ENCODE measurements at places on chromosomes 11 and 22.

DNA sequence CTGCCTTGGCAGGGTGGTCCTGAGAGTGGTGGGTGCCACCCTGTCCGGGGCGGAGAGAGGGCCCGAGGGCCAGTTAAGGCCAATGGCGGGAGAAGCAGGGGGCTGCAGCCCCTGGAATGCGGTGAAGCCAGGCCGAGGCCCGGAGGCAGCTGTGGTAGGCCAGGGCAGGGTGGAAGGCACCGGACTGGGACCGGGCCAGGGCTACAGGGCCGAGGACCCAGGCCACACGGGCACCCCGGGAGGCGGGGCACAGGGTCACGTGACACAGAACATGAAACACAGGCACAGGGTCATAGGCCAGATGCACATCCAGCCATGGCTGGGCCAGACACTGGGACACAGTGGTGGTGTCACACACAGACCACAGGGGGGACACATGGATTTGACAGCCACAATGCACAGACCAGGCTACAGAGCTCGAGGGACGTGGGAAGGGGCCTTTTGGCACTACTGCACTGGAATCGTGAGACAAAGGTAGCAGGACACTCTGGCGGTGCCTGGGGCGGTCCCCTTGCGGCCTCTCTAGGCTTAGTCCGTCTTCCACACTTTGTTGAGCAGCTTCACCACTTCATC is 2.8 kb downstream of the SLC25A1 start:
- DNase-seq = no peak

DNA sequence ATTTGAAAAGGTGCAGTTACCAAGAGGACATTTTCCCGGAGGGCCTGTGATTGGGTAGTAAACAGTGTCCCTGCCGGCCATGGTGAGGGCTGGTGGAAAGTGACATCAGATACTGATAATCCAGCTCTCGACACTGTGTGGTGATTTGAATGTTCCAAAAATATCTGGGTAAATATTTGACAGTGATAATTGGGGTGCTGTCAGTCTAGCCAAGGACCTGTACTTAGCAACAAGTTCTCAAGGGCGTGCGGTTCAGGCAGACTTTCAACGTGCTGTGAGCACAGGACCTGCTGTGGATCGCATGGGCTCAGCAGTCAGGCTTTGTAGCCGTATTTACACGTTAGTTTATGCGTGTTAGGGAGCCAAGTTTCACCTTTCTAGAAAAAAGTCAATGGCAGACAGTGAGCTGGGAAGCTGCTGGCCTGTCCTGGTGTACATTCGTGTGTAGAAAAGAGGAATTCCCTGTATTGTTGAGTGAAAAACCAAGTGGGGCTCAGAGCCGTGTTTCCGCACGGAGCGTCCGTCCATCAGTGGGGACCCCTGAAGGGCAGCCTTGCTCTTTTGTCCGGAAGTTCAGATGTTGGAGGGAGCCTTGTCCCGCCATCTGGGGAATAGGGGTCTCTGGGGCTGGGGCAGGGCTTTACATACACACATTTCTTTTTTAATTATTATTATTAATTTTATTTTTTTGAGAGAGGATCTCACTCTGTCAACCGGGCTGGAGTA is 11.3 kb downstream of the TRMU start:
- DNase-seq = no peak

- DNase-seq = no peak
Measured at GRCh38 chr11:83815736-83816135, 529.6 kb upstream of the CCDC90B start.

GRCh38 chr22:20392983-20393704 is 807 bp upstream of the ZNF74 start:
- DNase-seq = peak; percentile 40

DNA sequence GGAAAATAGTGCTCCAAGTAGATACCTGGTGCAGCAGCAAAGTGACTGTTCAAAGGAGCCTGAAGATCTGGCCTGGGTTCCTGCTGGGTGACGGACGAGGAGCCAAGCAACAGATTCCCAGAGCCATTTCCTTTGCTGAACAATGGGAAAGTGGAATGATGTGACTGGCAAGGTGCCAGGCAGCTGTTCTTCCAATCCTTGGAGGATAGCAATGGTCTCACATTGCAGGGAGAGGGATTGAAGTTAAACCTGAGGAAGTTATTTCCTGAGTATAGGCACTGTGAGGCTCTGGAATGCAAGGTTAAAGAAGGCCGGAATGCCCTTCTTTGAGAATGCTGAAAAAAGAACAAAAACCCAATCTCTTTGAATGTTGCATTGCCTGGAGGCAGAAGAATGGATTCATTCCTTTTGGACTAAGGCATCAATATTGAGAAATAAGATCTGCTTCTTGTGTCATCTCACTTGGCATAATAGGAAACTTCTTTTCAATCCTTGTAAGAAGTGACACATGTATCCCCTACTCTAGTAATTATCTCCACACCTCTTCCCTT is 223.8 kb downstream of the BLID start:
- no peak for DNase-seq

DNA sequence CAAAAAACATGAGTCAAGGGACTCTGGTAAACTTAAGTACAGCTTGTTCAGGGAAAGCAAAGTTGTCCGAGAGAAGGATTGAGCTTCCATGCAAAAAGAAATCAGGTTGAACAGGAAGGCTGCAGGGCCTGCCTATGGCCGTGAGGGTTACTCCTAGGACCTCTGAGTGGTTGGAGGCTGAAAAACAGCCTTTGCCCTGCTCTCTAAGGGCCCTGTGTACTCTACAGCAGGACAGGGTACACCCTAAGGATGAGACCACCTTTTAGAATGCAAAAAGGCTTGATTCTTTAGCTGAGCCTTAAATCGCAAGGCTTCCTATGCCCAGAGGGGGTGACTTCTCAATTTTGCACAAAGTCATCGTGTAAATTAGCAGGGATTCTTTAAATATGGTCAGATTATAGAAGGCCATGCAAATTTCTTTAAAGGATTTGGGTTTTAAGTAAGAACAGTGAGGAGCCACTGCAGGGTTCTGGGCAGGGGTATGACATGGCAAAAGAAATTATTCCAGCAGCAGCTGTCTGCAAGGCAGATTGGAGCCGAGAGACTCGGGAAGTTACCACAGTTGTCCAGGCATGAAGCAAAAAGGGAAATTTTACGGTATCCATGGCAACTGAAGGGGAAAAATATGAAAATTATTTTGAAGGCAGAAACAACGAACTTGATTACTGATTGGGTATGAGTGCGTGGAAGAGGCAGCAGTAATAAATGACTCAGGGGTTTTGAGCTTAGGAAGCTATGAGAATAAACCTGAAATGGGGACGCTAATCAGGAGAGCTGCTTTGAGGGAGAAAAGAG is 91.8 kb downstream of the FAM76B start:
- DNase-seq = no peak

DNA sequence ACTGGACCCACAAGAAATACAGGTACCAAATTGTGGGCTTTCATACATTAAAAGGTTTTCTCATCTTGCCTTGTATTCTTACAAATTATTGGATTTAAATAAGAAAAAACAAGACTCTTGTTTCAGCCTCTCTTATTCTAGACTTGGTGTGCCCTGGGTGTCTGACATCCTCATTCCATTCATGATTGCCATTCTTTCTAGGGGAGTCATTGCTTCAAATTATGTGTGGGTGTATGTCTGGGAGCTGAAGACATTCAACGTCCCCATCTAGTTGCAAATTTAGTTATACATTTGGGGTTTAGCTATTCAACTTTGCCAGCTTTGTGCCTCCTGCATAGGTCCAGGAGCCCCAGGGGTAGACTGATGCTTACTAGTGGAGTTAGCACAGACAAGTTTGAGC is 18.1 kb downstream of the MAML2 start:
- no peak for DNase-seq

DNA sequence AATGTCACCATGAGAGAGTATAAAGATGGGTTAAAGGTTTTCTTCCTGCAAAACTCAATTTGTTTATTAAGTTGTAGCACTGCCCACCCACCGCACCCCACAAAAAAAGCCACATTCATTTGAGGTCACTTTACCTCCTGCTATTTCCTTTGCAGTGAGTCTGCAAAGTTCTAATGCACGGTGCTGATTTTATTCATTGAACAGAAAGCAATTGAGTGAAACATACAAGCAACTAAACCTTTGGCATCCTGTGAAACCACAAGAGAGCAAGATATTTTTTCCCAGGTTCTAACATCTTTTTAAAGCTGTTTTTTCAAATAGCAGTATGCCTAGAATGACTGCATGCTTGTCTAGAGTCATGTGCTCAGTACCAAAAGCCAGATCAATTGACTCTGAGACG is 39.0 kb downstream of the RRAS2 start:
- no peak for DNase-seq

DNA sequence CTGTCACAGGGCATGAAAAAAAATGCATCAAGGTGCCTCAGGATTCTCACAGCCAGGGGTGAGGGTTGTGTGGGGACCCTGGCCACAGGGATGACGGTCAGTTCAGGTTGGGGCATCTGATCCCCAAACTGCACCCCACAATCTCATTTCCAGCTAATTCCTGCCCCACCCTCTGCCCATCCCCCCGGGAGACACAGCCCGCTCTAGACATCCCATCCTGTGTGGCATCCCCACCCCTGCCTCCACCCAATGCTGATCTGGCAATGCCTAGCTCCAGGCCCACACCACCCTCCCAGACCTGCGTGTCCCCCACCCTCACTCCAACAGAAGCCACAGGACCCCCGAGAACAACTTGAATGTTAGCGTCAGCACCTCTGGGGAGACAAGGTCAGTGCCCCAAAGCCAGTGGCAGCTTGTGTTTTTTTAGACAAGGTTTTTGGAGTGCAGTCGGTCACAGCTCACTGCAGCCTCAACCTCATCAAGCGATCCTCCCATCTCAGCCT is 25.3 kb downstream of the TSPAN4 start:
- no peak for DNase-seq

GRCh38 chr11:64796757-64797541 is 6.1 kb downstream of the MAP4K2 start:
- DNase-seq = no peak

- no peak for DNase-seq
Measured at GRCh38 chr22:50621356-50621880, 6.5 kb downstream of the ARSA start.

DNA sequence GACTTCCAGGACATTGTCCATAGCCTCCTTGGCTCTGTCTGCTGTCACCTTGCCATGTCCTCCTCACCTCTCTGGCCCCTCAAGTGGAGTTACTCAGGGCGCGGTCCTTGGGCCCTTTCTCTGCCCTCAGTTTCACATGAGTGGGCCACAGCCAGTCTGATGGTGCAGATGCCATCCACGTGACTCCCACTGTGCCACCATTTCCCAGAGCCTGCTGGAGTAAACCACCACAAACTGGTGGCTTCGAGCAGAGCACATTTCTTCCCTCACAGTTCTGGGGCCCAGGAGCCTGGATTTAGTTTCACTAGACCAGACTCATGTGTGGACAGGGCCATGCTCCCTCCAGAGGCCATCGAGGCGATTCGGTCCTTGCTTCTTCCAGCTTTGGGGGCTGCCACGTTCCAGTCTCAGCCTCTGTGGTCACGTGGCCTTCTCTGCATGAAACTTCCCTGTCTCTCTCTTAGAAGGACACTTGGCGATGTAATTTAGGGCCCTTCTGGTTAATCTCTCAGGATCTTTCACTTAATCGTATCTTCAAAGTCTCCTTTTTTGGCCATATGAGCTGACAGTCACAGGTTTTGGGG is 14.6 kb downstream of the SMARCB1 start:
- DNase-seq = no peak

DNA sequence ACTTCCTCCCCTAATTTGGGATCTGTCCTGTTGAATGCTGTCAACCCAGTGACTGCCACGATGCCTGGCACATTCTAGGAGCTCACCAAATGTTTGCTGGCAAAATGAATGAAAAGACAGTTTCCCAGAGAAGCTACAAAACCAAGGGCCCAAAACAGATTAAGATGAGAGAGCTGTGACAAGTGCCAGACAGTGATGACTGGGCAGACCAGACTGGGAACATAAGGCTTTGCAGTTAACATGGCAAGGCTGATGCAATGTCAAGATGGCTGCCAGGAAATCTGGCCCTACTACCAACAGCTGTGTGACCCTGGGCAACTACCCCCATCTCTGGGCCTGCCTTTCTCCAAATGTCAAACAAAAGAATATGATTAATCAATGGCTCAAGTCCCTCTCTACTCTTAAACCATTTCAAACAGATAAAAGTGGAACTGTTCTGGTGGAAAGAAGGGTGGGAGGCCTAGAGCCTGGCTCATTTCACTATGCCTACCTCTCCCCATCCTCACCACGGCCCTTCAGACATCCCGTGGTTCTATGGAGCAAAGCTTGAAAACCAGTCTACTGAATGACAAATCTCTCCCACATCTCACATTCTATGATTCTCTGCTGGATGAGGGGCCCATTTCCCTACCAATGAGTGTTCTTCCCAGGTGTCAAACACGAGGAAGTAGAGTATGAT is 12.8 kb downstream of the AP1B1 start:
- DNase-seq = no peak

- DNase-seq = no peak
Measured at GRCh38 chr22:42937164-42937843, 77.6 kb downstream of the PACSIN2 start.

DNA sequence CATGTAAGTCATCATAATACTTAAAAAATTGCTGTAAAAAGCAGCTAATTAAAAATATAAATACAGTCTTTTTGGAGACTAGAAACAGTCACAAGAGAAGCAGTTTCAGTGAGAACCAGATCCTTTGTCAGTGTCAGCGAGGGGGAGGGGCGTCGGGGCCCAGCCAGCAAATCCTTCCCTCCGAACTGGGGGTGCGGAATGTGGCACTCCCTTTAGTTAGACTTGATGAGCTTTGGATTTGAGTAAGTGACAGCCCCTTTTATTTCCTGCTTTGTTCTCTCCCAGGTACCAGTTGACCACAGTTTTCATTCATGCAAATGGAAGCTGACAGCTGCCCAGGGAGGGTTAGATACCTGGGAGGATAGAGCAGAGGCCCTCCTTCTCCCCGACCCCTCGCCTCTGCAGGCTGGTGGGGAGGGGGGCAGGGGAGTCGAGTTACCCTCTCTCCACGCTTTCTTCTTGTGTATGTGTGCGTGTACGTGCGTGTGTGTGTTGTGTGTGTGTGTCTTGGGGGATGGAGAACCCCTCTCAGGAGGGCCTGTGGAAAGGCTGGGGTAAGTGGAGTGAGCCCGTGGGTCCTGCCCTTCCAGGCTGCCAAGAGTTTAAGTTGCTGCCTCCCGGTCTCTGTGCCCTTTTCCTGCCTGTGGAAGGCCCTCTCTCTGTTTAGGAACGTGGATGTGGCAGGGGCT is 38.3 kb downstream of the PTPRJ start:
- no peak for DNase-seq

DNA sequence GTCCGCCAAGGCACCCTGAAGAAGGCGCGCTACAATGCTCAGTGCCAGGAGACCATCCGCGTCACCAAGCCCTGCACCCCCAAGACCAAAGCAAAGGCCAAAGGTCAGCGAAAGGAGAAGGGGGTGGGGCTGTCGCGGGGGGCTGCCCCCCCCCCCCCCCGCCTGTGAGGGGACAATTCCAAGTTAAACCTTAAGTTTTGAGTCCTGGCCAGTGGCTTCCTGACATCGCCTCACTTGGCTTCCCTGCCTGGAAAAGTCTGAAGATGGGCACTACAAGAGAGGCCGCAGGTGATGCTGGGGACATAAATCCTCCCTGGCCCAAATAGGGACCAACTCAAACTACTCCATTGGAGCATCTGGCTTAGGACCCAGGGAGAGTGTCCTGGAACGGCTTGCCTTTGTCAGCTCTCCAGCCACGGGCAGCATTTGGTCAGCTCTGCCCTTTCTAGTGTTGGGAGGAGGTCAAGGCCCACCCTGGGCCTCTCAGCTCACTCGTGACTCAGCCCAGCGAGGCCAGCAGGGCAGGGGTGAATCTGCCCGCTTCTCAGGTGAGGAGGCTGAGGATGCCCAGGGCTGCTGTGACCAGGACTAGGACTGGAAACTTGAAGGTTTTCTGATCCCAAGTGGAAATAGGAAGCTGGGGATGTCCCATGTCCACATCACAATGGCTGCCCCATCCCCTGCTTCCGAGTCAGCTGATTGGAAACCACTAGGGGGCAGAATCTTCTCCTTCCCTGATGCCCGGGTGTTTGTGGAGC is 1.4 kb downstream of the MDK start:
- DNase-seq = peak; percentile 39
